ENCODE measurements at places on chromosomes 6 and 20.

DNA sequence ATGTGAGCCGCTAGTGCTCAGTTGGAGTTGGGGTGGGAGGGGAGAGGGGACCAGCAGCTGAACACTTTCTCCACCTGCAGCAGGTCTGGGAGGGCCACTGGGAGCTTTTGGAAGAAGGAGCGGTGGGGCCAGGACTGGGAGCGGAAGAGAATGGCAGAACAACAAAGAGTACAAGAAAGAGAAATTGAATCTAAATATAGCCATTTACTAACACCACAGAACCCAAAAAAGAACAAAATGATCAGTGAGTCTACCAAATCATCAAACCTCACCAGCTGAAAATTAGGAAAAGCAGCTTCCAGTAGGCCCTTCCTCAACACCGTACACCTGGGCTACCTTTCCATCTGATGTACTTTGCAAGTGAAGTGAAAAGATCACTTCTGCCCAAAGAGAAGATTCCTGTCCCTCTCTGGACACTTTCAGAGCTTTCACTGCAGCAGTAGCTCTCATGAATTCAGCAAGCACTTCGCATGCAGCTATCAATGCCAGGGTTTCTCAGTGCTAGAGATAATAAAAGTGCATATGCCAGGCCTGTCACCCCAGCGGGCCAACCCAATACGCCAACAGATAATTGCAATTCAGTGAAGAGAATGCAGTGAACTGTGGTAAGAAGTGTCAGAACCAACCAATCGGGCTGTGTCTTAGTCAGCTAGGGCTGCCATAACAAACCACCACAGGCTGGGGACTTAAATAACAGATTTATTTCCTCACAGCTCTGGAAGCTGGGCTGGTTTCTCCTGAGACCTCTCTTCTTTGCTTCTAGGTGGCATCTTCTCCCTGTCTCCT is 597 bp downstream of the LY86 start:
- DNase-seq: no peak

GRCh38 chr6:150662814-150663213 is 63.1 kb downstream of the PLEKHG1 start:
- DNase-seq: no peak

GRCh38 chr20:49326026-49326425 is 48.2 kb upstream of the ZNFX1 start:
- peak; percentile 53 for DNase-seq

- no peak for DNase-seq
Observed at GRCh38 chr6:15619330-15619729, 43.5 kb downstream of the DTNBP1 start.

DNA sequence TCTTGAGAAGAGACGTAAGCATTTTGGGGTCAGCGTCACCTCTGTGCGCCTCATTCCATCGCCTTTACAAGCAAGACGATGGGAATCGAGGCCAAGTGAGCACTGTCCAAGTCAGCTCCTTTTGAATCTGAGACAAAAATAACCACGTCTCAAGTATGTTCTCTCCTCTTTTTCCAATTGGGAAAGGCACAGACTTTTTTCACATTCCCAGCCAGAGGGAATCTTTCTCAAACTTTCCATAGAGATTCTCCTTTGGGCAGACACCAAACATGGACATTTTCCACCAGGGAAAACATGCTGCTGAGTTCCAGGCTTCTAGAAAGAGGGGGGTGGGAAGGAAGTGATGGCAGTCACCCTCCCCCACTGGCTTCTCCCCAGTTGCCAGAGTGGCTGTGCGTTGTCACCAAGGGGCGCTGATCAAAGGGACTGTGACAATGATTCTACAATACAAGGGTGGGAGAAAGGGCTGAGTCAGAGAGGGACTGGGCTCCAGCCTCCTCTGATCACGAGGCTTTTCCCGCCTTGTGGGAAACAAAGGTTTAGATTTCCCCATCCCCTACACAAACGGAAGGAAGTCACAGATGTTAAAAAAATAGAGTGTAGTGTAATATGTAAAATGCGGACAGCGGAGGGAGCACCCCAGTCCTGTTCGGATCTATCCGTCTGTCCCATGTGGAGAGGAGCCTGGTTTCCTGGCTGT is 281.9 kb upstream of the RNF24 start:
- peak; percentile 74 for DNase-seq

GRCh38 chr6:107602321-107603005 is 112.5 kb downstream of the SOBP start:
- no peak for DNase-seq

- DNase-seq: no peak
Observed at GRCh38 chr6:38762848-38763247, 47.7 kb downstream of the DNAH8 start.

DNA sequence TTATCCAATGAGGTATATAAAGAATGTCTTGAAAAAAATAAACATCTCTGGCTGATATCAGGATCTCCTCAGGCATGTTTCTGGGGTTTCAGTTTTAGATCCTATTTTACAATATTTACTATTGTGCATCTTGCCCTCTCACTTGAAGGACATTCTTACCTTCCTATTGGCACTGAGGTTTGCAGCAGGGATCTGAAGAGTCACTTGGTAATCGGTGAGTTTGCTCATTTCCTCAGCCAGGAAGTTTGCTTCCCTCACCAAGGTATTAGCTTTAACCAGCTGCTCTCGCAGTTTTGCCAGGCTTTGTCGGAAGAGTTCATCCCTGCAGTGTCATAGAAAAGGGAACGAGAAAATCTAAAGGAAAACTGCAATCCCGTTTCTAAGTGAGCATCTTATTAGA is 101.9 kb upstream of the NUP153 start:
- no peak for DNase-seq

GRCh38 chr20:17570347-17571152 is 675 bp downstream of the DSTN start:
- DNase-seq: peak; percentile 49

GRCh38 chr6:135282395-135282794 is 101.3 kb downstream of the MYB start:
- DNase-seq: no peak

GRCh38 chr6:43962458-43962857 is 164.8 kb downstream of the MRPL14 start:
- DNase-seq: peak; percentile 31

- peak; percentile 35 for DNase-seq
Observed at GRCh38 chr20:58700121-58700821, 7.7 kb downstream of the NPEPL1 start.

DNA sequence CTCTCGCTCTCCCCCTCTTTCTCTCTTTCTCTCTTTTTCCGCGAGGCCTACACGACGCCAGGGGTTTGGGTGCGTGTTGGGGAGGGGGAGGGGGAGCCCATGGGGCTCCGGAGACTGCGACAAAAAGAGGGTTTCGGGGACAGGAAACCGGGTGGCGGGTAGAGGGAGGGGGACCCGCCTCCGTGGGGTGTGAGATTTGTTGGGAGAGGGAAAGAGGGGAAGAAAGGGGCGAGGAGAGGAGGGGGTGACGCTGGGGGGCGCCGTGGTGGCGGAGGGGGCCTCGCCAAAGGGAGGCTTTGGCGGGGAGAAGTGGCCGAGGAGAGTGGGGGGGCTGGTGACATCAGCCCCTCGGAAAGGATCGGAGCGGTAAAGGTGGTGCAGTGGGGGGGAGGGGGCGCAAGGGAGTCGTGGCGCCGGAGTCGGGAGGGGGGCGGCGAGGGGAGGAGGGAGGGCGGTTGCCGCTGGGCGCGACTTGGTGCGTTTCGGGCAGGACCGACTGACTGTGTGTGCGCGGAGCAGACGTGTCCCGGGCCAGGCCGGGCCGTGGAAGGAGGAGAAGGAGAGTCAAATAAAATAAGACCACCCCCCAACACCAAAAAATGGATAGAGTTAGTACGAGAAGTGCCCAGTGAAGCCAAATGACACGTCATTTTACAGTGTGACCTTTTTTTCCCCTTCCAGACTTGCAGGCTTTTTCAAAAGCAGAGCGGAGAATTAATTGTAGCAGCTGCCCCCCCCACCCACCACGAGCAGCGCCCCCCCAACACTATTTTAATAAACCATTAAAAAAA is 39.8 kb downstream of the GNAS start:
- peak; percentile 84 for DNase-seq

DNA sequence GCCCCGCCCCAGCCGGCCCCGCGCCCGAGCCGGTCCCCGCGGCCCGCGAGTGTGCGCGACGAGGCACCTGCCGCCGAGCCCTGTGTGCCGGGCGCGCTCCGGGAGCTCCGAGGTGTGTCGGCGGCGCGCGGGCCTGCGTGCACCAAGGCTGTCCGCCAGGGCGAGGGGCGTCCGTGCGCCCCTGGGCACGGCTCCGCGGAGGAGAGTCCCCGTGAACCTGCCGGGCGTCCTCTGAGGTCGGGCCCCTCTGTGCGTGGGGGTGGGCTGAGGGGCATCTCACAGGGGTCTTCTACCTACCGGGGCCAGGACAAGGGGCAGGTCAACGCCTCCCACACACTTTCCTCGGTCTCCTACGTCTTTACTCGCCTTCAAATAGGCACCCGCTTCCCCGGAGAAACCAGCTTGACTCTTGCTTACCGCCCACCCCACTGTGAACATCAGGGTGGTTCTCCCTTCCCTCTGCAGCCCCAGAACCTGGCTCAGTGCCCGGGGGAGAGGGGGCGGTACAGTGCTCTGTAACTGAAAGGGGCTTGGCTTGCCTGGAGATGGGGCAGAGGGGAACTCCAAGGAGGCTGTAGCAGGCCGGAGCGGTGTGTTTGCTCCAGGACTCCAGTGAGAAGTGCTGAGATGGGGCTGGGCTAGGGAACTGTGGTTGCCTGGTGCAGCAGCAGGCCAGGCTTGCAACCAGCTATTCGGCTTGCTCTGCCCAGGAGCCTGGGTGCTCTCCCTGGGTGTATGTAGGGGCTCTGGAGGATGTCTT is at the start of gene SAMD10:
Gene SAMD10 (minus strand): TSS at position 86 of the 760 bp plus-strand sequence. CDS start 175 bp downstream, outside the sequence.
- peak; percentile 46 for DNase-seq

DNA sequence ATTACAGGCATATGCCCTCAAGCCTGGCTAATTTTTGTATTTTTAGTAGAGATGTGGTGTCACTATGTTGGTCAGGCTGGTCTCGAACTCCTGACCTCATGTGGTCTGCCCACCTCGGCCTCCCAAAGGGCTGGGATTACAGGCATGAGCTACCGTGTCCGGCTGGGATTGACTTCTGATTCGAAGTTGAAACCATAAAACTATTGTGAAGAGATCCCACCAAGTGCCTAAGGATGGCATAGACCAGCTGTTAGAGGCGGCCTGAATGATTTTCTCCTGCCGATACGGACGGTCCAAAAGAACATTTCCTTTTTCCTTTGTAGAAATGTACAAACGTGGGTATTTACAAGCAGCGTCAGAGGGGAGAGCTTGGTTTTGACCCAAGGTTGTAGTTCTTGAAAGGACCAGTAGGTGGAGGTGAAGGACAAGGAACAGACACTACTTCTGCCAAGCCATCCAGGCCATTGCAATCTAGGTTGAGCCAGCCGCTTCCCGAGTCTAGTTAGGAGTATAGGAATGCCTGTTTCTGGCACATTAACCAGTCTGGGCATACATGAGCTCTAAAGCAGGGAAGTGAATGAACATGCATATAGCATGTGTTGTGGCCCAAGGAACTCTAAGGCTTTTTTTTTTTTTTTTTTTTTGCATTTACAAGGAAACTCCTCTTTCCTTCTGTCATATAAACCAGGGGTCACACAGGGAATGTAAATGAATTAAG is 29.0 kb downstream of the MOCS3 start:
- peak; percentile 85 for DNase-seq

- no peak for DNase-seq
Observed at GRCh38 chr6:146903451-146903850, 300.8 kb upstream of the STXBP5 start.

GRCh38 chr6:107062691-107063090 is 34.7 kb downstream of the MTRES1 start:
- DNase-seq: no peak

- no peak for DNase-seq
Observed at GRCh38 chr6:6942091-6942490, 165.7 kb upstream of the RREB1 start.

DNA sequence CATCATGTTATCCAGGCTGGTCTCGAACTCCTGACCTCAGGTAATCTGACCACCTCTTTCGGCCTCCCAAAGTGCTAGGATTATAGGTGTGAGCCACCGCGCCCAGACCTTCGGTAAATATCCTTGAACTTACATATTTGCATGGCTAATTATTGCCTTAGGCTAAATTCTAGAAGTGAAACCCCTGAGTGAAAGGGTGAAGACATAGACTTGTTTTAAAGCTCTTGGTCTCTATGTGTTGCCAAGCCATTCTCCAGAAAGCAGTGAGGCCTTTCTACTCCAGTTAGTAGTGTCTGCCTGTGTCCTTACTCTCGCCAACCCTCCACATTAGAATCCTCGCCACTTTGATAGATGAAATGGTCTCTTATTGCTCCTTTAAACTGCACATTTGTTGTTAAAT is 2.6 kb upstream of the NOTCH4 start:
- no peak for DNase-seq

GRCh38 chr20:33684533-33685327 is 1.5 kb downstream of the E2F1 start:
- DNase-seq: no peak

- peak; percentile 75 for DNase-seq
Observed at GRCh38 chr6:148720406-148720805, 26.4 kb upstream of the UST start.

- peak; percentile 48 for DNase-seq
Observed at GRCh38 chr20:60219984-60220562, 261.9 kb downstream of the CDH26 start.

- DNase-seq: no peak
Observed at GRCh38 chr6:4466261-4466660, 309.9 kb upstream of the CDYL start.

DNA sequence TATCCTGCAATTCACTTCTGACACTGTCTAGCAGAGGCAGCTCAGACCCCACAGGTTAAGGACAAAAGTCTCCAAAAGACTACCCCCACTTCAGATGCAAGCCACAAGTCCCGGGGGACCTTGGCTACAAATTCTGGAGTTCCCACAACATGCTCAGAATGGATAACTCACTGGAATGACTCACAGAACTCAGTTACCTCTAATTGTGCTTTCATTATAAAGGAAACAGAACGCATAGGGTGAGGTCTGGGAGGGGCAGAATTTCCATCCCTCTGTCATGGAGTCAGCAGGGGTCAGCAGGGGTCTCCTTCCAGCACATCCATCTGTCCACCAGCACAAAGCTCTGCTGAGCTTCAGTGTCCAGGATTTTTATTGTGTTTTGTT is 184.2 kb downstream of the CDH4 start:
- peak; percentile 97 for DNase-seq

- no peak for DNase-seq
Observed at GRCh38 chr6:96760153-96760687, 77.1 kb downstream of the GPR63 start.

DNA sequence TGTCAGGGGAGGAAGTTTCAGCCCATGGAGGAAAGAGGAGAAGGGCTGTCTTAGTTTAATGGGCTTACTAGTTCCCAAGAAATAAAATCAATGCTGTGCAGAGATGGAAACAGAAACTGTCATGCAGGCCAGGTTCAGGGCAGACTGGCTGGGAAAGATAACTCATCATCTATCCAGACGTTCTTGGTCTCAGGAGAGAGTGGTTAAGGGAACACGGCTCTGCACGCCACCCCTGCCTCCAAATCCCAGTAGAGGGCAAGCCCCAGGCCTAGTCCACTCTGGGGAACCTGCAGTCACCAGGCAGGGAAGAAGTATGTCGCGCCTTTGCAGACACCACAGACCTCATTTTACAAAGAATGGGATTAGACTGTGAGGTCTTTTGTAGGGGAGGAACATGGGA is 12.5 kb downstream of the ALDH8A1 start:
- peak; percentile 56 for DNase-seq
